Mesothelial cell of epicardium (in vitro differentiated cells): ENCODE measurements at places on chromosomes 2 and 18. TPM values are rescaled to one million over a fixed set of nuclear protein-coding genes. Genes with fewer than 3 reads are reported as not detected.

- DNase-seq = no peak
These were observed 53.2 kb downstream of the NEB start for GRCh38 chr2:151681051-151681450.

GRCh38 chr18:28125051-28125450 lies 51.9 kb downstream of the CDH2 start:
- DNase-seq = no peak

DNA sequence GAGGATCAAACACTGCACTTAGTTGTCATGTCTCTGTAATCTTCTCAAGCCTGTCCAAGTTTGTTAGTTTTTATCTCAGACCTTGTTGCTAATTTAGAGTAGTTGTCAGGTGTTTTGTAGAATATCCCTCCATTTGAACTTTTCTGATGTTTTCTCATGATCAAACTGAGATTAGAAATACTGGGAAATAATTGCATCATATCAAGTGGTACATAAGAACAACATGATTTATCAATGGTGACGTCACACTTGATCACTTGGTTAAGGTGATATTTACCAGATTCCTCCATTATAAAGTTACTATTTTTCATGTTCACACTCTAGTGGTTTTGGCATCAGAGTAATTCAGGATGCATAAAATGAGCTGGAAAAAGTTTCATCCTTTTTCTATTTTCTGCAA lies 1182.4 kb upstream of the ZEB2 start:
- no peak for DNase-seq

DNA sequence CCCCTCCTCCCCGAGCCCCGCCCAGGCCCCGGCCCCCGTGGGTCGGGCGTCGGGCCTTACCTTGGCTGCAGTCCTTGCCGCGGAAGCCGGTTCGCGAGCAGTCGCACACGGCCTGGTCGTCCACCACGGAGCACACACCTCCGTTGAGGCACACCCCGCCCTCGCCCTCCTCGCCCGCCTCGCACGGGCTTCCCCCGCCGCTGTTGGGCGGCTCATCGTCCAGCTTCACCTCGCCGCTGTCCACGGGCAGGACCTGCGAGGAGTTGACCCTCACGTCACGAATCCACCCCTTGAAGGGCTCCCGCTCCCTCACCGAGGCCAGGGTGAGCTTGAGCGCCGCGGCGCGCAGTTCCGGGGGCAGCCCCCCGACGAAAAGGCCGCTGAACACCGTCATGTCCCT lies 4.5 kb downstream of the NRXN1 start:
- no peak for DNase-seq

GRCh38 chr18:59690186-59690982 lies 6.8 kb downstream of the CCBE1 start:
- no peak for DNase-seq

GRCh38 chr2:101827246-101827645 lies 129.7 kb downstream of the MAP4K4 start:
- DNase-seq = no peak

GRCh38 chr2:207202645-207203044 lies 36.9 kb upstream of the KLF7 start:
- DNase-seq = peak; percentile 65

DNA sequence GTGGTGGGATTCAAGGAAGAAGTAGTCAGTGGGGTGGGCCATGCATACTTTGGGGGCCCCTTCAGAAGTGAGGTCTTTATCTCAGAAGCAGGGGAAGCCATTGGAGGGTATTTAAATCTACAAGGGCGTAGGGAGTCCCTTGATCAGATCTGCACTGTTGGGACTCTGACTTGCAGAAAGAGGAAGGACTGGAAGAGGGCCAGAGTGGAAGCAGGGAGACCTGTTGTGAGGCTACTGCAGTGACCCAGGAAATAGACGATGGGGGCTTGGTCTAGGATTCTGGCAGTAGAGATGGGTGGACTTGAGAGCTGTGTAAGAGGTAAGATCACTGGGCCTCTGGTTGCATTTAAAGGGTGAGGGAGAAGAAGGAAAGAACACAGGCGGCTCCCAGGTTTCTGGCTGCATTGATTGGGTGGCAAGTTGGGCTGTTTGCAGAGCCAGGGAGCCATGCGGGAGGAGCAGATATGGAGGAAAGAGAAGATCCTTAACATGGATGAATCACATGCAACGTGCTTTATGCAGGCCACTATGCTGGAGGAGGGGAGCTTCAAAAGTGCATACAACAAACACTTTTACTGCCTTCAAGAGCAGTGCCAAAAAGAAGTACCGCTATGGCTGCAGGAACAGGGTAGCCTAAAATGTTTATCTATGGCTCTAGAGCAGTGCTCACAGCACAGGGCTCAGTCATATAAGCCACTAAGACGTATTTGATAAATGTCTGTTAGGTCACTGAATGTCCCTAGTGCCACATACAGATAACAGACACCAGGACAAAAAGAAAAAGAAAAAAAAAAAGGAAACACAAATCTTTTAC lies 2.3 kb downstream of the SFXN5 start:
- DNase-seq = no peak

GRCh38 chr18:57389271-57389670 lies 36.9 kb downstream of the ST8SIA3 start:
- no peak for DNase-seq

GRCh38 chr18:48548011-48548771 lies 9.4 kb downstream of the CTIF start:
- DNase-seq = no peak

DNA sequence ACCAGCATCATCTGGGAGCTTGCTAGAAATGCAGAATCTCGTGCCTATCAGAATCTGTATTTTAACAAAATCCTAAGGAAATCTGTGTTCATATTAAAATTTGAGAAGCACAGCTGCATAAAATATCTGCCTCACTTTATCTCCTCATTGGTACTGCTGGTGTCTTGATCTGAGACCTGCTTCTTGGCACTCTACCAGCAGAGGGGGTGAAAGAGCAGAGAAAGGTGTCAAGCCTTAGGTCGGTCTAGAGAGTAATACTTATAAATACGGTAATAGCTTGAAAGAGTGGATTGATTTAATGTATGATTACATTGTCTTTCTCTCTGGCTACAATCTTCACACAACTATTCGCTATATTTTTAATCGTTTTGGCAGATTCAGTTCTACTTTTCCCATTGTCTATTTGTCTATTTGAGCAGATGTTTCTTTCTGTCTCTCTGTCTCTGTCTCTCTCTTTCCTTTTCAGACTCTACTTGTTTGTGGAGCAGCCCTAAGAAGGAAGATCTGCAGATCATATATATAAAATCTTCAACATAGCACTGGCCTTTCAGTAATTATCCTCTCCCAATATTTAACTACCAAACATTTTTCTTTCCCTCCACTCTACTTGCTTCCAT lies 1.7 kb upstream of the GCG start:
- DNase-seq = peak; percentile 51

- DNase-seq = no peak
These were observed 624.8 kb upstream of the RAB6C start for GRCh38 chr2:129354631-129355030.

- no peak for DNase-seq
These were observed 134.8 kb upstream of the AGAP1 start for GRCh38 chr2:235358981-235359471.

DNA sequence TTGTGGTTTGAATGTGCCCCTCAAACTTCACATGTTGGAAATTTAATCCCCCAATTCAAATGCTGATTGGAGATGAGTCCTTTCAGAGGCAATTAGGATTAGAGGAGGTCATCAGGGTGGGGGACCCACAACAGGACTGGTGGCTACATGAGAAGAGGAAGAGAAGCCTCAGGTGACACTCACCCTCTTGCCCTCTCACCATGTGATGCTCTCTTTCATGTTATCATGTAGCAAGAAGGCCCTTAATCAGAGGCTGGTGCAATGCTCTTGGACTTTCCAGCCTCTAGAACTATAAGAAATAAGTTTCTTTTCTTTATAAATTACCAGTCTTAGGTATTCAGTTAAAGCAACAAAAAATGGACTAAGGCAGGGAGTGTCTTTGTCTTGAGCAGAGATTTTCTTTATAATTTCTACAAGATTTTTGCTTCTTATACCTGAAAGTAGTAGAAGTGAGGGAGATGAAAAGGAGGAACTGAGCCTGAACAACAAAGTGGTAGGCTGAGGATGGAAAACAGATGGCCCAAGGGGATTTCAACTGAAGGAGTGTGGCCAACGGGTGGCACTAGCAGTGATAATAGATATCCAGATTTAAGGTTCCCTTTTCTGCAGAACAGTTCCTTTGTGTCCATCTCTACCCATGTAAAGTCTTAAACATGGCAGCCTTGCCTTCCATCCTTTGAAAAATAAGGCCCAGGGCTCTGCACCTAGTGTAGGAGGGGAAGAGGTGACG lies 49.2 kb upstream of the TGIF1 start:
- DNase-seq = no peak

DNA sequence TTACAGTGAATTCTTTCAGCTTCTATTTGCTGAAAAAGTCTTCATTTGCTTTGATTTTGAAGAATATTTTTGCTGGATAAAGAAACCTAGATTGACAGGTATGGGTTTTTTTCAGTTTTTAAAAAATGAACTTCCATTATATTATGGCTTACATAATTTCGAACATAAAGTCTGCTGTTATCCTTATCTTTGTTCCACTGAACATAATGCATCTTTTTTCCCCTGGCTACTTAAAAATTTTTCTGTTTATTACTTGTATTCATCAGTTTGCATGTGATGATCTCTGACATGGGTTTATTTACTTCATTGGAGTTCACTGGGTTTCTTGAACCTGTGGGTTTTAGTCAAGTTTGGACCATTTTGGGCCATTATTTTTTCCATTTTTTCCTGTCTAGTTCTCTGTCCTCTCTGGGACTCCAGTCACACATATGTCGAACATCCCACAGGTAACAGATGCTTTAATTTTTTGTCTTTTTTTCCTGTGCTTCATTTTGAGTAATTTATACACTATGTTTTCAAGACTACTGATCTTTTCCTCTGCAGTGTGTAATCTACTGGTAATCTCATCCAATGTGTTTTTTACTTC lies 33.1 kb downstream of the SEC11C start:
- no peak for DNase-seq

GRCh38 chr2:1758774-1759610 lies 14.7 kb upstream of the PXDN start:
- no peak for DNase-seq

DNA sequence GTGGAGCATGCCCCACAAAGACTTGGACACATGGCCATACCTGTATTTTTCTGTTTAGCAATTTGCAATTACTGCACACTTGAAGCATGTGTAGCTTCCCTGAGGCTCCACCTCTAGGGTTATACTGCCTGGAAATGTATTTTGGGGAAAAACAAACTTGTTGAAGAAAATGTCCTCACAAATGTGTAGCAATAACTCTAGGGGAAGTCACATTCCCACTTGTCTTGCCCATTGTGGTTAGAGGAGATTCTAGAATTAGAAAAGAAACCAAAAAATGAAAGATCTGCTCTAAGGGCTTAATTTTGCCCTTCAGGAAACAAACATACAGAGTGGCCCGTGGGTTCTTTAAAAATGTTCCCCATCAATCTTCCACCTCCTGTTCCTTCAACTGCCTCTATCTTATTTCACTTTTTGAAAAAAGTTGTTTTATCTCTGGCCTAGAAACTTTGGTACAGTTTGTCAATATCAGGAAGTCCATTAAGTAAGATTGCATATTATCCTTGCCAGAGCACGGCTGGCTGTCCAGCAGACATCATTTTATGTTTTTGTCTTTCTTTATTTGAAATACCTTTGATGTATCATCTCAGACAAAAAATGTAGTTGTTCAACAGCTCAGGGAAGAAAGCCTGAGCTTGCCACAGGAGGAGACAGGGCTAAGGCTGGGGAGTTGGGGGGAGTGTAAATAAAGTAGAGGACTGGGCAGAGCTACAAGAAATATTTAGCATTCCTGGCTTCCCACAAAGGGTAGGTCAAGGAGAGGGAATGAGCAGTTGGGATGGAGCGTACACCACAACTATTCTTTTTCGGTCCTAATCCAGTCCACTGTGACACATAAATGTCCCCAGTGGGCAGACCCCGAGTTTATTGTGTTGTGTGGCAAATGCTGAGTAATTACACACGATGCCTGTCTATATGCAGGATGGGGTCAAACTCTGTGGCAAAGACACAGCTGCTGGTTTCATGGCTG lies 96.8 kb upstream of the CDC42EP3 start:
- no peak for DNase-seq

DNA sequence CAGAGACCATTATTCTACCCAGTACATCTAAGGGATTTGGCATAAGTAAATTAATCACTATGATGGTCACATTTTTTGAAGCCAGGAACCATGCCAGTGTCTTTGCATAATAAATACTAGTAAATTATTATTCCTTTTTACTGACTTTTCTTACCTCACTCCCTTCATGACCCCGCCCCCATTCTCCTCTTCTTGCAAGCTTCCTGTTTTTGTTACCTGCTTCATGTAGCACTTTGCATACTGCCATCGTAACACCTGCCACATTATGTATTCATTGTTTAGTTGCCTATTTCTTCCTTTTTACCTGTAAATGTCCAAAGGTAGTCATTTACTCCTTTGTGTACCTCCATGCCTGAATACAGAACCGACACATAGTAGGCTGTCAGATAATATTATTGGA lies 309.5 kb downstream of the KIAA1328 start:
- DNase-seq = no peak

GRCh38 chr2:219726916-219727315 lies 99.5 kb downstream of the SLC4A3 start:
- no peak for DNase-seq

DNA sequence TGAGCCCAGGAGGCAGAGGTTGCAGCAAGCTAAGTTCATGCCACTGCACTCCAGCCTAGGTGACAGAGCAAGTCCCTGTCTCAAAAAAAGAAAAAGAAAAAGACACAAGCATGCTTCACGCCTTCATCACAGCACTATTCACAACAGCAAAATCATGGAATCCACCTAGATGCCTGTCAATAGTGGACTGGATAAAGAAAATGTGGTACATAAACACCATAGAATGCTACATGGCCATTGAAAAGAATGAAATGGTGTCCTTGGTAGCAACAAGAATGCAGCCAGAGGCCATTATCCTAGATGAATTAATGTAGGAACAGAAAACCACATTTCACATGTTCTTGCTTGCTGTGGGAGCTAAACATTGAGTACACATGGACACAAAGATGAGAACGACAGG lies 392.6 kb downstream of the EIPR1 start:
- DNase-seq = no peak

- DNase-seq = no peak
These were observed 101.0 kb upstream of the ZNF236 start for GRCh38 chr18:76721207-76721996.

GRCh38 chr2:55014962-55015939 lies 35.0 kb downstream of the RTN4 start:
- DNase-seq = no peak

The NEUROD1 gene
- total RNA-seq = not detected in 3 replicates

The KCNIP3 gene
- total RNA-seq = 8.3 to 9.2 TPM (median 8.3 TPM) in 3 replicates

The B4GALT6 gene
- 42.0 to 49.9 TPM (median 46.3 TPM) in 3 replicates for total RNA-seq

The PER2 gene
- total RNA-seq = 11.4 to 12.7 TPM (median 11.7 TPM) in 3 replicates

The SKOR2 gene
- total RNA-seq = not detected in 3 replicates

The SGPP2 gene
- 0.23 to 0.42 TPM (median 0.25 TPM) in 3 replicates for total RNA-seq

The DUSP19 gene
- total RNA-seq = 3.5 to 4.3 TPM (median 4.3 TPM) in 3 replicates

The GBX2 gene
- 0.40 to 1.1 TPM (median 0.79 TPM) in 3 replicates for total RNA-seq

The C2orf78 gene
- total RNA-seq = not detected in 3 replicates

The GPR55 gene
- not detected in 3 replicates for total RNA-seq

The ITGB6 gene
- total RNA-seq = 13.1 to 14.9 TPM (median 14.3 TPM) in 3 replicates

The REG1A gene
- not detected in 3 replicates for total RNA-seq

The FBXO36 gene
- 5.1 to 6.2 TPM (median 5.5 TPM) in 3 replicates for total RNA-seq
